CD4-positive, alpha-beta T cell treated with Interleukin-6 for 4 hours (primary cell): ENCODE measurements at places on chromosomes 2 and 18.

DNA sequence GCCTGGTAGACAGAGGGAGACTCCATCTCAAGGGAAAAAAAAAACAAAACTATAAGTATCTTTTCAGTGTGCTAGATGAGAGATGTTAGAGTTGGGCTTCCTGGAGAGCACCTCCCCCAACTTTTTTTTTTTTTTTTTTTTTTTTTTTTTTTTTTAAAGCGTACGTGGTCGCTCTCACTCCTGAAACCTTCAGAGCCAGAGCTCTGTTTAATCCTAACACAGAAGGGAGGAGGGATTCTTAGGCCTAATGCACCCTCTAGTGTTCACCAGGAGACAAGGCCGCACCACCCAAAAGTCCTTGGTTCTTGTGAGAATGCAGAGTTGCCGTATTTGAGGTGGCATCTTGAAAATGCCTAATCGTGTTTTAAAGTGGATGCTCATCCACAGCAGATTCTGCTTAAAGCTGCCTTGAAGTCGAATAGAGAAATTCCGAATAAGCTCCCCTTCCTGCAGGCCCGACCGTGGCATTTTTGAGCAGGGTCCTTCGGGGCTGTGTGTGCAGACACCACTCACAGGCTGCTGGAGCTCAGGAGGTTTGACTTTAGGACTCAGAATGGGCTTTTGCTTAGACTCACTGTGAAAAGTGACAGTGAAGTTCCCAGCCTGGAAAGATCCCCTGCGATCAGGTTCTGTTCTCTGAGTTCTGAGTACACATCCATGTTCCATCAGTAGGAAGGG, 252.6 kb downstream of the AGAP1 start:
- DNase-seq: peak; percentile 28

GRCh38 chr18:66511792-66512191, 92.1 kb downstream of the CDH19 start:
- DNase-seq: no peak

GRCh38 chr2:61421611-61422010, 49.3 kb downstream of the USP34 start:
- DNase-seq: peak; percentile 54

GRCh38 chr18:80108121-80108536, 933 bp upstream of the ADNP2 start:
- no peak for DNase-seq
